ENCODE measurements at places on chromosomes 1 and 21.
A peak's percentile ranks its signal among the peaks of the same experiment; 100 is the strongest.

- no peak for DNase-seq
Observed at GRCh38 chr21:46078978-46079351, 18.9 kb upstream of the COL6A2 start.

DNA sequence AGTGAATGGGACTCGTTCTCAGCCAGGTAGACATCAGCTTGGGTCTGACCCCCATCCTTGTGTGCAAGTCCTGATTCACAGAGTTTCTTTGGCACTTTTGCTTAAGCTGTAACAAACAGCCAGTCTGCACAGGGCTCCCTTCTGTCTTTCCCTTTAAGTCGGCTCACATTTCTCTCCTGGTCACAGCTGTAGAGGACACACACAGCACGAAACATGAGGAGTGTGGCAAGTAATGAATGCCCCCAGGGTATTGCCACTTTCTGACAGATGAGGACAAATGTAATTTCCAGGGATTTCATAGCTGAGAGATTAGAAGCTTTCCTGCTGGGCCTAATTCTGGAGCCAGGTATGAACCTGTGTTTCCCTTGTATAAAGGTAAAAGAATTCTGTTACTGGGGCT is 423.5 kb downstream of the KIF26B start:
- no peak for DNase-seq

GRCh38 chr1:234676103-234676594 is 66.2 kb upstream of the IRF2BP2 start:
- peak; percentile 82 for DNase-seq

GRCh38 chr1:80083892-80084291 is 1077.4 kb upstream of the ADGRL4 start:
- no peak for DNase-seq

DNA sequence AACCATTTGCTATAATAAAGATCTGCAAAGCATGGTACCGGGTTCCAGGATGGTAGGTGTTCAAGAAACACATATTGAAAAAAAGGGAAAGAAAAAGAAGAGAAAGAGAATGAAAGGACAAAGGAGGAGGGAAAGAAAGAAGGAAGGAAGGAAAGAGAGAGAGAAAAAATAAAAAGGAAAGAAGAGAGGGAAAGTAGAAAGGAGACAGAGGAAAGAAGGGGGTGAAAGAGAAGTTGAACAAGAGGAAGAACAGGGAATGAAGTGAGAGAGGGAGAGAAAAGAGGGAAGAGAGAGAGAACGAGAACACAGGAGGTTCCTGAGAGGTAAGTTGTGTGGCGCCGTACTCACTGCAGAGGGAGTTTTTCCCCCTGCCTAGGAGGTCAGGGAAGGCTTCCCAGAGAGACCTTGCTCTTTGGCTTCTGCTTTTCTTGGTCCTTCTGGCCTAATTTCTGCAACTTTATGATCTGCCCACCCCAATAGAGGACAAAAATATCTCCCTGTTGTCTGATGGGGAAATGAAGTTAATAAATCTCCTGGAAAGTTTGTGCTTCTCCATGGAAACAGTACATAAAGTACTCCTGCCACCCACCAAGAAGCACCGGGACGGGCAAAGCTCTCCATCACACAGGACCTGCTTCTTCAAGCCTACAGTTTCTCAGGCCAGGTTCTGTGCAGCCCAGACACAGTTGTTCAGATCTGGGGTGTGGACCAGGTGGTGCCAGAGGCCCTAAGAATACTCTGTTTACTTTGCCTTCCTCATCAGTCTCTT is 124.8 kb downstream of the ROR1 start:
- no peak for DNase-seq

GRCh38 chr1:116875391-116875790 is 34.3 kb upstream of the PTGFRN start:
- DNase-seq: no peak

GRCh38 chr1:109931189-109931731 is 20.6 kb downstream of the CSF1 start:
- DNase-seq: no peak

- no peak for DNase-seq
Observed at GRCh38 chr1:9402256-9402616, 109.5 kb downstream of the SPSB1 start.

DNA sequence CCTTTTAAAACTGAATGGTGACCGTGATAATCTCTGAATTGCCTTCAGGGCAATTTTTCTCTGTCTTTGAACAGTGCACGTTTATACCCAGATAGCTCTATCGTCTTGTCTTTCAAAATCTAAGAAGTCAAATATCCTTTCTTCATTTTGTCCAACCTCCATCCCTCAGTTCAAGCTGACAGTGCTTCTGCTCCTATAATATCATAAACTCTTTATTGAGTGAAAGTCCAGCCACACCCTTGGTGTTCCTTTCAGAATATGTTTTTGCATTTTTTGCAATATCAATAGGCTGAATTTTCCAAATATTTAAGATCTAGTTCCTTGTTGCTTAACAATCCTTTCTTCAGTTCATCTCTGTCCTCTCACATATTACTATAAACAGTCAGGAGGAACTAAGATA is 35.1 kb upstream of the FRRS1 start:
- DNase-seq: no peak

DNA sequence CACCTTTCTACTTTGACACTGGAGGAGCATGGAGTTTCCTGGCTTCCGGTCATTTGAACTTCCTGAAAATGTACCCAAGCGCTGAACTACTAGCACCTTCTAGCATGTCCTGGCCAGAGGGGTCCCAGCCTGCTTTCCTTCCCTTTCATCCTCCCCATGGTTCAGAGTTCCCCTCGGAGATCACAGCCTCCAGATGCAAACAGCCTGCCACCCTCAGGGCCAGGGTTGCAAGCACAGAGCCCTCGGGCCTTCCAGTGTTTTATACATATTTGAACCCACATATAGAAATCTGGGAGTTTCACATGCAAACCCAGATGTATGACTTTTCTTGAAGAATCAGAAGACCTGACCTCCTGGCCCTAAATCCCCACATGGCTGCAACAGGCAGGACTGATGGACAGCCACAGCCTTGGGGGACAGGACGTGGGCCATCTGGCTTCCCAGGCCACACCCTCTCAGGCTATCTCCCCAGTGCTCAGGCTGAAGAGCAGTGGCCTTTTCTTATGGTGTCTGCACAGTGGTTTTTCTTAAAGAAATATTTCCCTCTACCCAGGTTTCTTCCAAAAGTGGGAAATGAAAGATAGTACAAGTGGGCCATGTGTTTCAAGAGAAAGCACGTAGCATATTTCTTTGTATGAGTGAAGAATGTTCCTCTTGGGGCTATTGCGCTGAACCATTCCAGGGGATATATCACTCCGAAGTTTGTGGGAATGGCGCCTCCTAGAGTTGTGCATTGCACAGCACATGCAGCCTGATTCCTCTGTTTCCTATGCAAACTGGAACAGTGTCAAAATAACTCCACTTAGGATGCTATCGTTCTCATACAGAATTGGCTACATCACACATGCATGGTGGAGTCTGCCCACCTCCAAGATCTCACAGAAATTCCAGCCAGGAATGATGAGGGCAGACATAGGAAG is 232.0 kb upstream of the VAMP3 start:
- DNase-seq: no peak

GRCh38 chr1:159970932-159971342 is 16.9 kb upstream of the SLAMF9 start:
- no peak for DNase-seq

GRCh38 chr21:37742115-37742514 is 174.1 kb downstream of the KCNJ6 start:
- no peak for DNase-seq

GRCh38 chr1:61011561-61012263 is 70.6 kb upstream of the NFIA start:
- no peak for DNase-seq

GRCh38 chr1:116514708-116515525 is 55.9 kb downstream of the CD58 start:
- no peak for DNase-seq
